Keratinocyte (primary cell): ENCODE measurements at places on chromosomes 1 and 21. TPM values are rescaled to one million over a fixed set of nuclear protein-coding genes. Genes with fewer than 3 reads are reported as not detected.

DNA sequence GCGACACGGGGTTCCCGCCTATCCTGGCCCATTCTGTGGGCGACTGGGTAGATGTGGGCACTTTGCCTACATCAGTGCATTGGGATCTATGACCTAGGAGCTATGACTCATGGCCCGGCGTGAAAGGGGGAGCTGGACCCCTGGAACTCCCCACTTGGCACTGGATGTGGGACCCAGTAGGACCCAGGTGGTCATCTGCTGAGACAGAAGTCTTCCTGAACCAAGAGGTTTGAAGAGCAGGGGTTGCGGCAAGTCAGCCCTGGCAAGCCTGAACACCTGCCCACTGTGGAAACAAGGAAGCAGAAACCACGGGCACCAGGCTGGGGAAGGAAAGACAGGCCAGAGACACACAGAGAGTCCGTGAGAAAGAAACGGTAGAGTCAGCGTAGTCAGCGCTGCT lies 656.7 kb downstream of the AJAP1 start:
- H3K36me3 ChIP-seq = no peaks in the 10 kb centered on the region
- H3K4me1 ChIP-seq = no peaks in the 10 kb centered on the region
- no peaks in the 10 kb centered on the region for H3K27me3 ChIP-seq
- no peak overlapping the region for H3K4me3 ChIP-seq
- no peak overlapping the region for H3K27ac ChIP-seq
- DNase-seq = no peak

GRCh38 chr1:247443641-247444040 lies 14.3 kb downstream of the OR2B11 start:
- H3K4me3 ChIP-seq = no peak overlapping the region
- no peak overlapping the region for H3K27ac ChIP-seq
- peaks cover 4% of the 10 kb centered on the region for H3K4me1 ChIP-seq
- no peaks in the 10 kb centered on the region for H3K36me3 ChIP-seq
- no peak for DNase-seq

- no peaks in the 10 kb centered on the region for H3K27me3 ChIP-seq
- no peak for DNase-seq
- H3K27ac ChIP-seq = no peak overlapping the region
- H3K4me3 ChIP-seq = no peak overlapping the region
- no peaks in the 10 kb centered on the region for H3K4me1 ChIP-seq
These were observed 14.5 kb downstream of the VAV3 start for GRCh38 chr1:107950464-107950863.

The KRTAP21-2 gene
- polyA plus RNA-seq = not detected in 3 replicates

GRCh38 chr1:224114787-224115175 lies 870 bp downstream of the FBXO28 start:
- H3K27me3 ChIP-seq = no peaks in the 10 kb centered on the region
- peaks cover 5% of the 10 kb centered on the region for H3K4me1 ChIP-seq
- no peaks in the 10 kb centered on the region for H3K36me3 ChIP-seq
- peak overlapping the region; percentile 83 for H3K27ac ChIP-seq

DNA sequence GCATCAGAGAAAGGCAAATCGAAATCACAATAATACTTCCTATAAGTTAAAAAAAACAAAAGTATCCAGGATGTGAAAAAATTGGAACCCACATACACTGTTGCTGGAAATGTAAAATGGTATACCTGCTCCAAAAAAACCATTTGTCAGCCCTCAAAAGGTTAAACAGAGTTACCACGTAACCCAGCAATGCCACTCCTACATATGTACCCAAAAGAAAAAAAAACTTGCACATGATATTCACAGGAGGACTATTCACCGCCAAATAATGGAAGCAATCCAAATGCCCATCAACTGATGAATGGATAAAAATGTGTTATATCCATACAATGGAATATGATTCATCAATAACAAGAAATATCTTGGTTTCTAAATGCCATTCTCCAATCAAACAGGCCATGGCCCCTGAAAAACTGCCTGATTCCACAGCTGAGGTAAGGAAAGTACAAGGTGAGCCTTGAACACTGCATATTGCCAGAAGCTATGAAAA lies 38.8 kb upstream of the PSMG1 start:
- H3K4me1 ChIP-seq = no peaks in the 10 kb centered on the region
- H3K27ac ChIP-seq = no peak overlapping the region
- no peak for DNase-seq
- no peaks in the 10 kb centered on the region for H3K27me3 ChIP-seq
- no peak overlapping the region for H3K4me3 ChIP-seq

- DNase-seq = no peak
- no peak overlapping the region for H3K4me3 ChIP-seq
- H3K4me1 ChIP-seq = peaks cover 29% of the 10 kb centered on the region
- H3K36me3 ChIP-seq = no peaks in the 10 kb centered on the region
- no peaks in the 10 kb centered on the region for H3K27me3 ChIP-seq
These were observed 1.9 kb upstream of the DENND2D start for GRCh38 chr1:111202366-111202706.

The LRRC3 gene
- 1.4 to 1.9 TPM (median 1.6 TPM) in 3 replicates for polyA plus RNA-seq

GRCh38 chr1:224730965-224731364 lies 114.8 kb downstream of the CNIH3 start:
- DNase-seq = no peak
- no peak overlapping the region for H3K4me3 ChIP-seq
- H3K27ac ChIP-seq = no peak overlapping the region
- no peaks in the 10 kb centered on the region for H3K4me1 ChIP-seq
- no peaks in the 10 kb centered on the region for H3K27me3 ChIP-seq

- H3K4me1 ChIP-seq = no peaks in the 10 kb centered on the region
- DNase-seq = no peak
- H3K4me3 ChIP-seq = no peak overlapping the region
- no peaks in the 10 kb centered on the region for H3K27me3 ChIP-seq
- H3K27ac ChIP-seq = no peak overlapping the region
These were observed 70.5 kb upstream of the DMRTA2 start for GRCh38 chr1:50493710-50494109.

GRCh38 chr1:7538033-7538432 lies 233.1 kb upstream of the VAMP3 start:
- peaks cover 19% of the 10 kb centered on the region for H3K27me3 ChIP-seq
- H3K27ac ChIP-seq = no peak overlapping the region
- H3K36me3 ChIP-seq = no peaks in the 10 kb centered on the region
- H3K4me1 ChIP-seq = peaks cover 3% of the 10 kb centered on the region
- DNase-seq = no peak

The TLCD4 gene
- polyA plus RNA-seq = 0.01 to 0.02 TPM in 2 of 3 replicates, not detected in the other

- no peaks in the 10 kb centered on the region for H3K36me3 ChIP-seq
- H3K4me1 ChIP-seq = no peaks in the 10 kb centered on the region
- no peak overlapping the region for H3K27ac ChIP-seq
- H3K4me3 ChIP-seq = no peak overlapping the region
These were observed 131.8 kb upstream of the SGIP1 start for GRCh38 chr1:66402194-66402593.

The HFM1 gene
- not detected in 3 replicates for polyA plus RNA-seq

DNA sequence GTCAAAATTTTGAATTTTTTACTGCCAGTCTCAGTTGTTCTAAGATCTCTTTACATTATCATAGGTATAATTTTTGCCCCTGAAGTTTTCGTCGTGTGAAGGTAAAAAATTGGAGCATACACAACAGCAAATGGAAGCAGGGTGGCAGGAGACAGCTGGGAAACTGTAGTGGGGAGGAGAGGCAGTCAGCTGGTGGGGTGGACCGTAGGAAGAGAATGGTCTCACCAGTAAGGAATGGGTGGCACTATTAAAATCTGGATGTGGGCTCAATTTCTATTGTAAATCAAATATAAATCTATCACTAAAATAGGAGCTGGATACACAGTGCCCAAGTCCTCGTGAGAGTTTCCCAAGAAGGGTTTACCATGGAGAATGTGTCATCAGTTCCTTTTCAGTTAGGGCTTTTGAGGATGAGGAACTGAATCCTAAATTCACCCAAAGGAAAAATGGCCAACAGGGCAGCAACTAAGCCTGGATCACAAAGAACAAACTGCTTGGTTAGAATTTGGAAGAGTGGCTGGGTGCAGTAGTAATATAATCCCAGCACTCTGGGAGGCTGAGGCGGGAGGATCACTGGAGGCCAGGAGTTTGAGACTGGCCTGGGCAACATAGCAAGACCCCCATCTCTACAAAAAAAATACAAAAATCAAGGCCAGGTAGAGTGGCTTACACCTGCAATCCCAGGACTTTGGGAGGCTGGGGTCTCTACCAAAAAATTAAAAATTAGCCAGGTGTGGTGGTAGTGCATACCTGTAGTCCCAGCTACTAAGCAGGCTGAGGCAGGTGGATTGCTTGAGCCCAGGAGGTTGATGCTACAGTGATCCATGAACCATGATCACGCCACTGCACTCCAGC lies 10.5 kb upstream of the IRF2BP2 start:
- H3K4me3 ChIP-seq = no peak overlapping the region
- no peak overlapping the region for H3K27ac ChIP-seq
- no peaks in the 10 kb centered on the region for H3K36me3 ChIP-seq
- H3K27me3 ChIP-seq = no peaks in the 10 kb centered on the region

DNA sequence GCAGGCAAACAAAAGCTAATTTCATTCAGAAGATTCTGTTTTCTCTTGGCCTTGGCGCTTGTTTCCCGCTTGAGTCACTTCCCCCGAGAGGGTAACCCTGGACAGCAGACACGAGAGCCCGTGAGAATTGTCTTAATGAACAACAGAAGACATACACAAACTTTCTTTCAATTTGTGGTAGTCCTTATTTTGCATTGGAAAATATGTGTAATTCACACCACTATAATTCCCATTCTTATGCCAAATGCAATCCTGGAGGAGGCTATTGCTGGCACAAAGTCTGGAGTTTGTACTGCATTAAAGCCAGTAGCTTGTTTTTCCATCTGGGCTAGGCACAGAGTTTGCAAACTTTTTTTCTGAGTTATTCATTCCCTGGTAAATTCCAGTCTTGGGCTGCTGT lies 109.8 kb upstream of the IVNS1ABP start:
- H3K36me3 ChIP-seq = no peaks in the 10 kb centered on the region
- no peaks in the 10 kb centered on the region for H3K27me3 ChIP-seq
- no peaks in the 10 kb centered on the region for H3K4me1 ChIP-seq
